ENCODE measurements at places on chromosomes 11 and 22.

GRCh38 chr22:19766511-19767426, 6.2 kb downstream of the TBX1 start:
- peak; percentile 28 for ATAC-seq

- no peak for ATAC-seq
Observed at GRCh38 chr11:87046824-87047223, 9.1 kb downstream of the TMEM135 start.

GRCh38 chr11:132278801-132279574, 908.6 kb downstream of the NTM start:
- peak; percentile 36 for ATAC-seq

- no peak for ATAC-seq
Observed at GRCh38 chr11:119109843-119110242, 2.7 kb downstream of the C2CD2L start.

DNA sequence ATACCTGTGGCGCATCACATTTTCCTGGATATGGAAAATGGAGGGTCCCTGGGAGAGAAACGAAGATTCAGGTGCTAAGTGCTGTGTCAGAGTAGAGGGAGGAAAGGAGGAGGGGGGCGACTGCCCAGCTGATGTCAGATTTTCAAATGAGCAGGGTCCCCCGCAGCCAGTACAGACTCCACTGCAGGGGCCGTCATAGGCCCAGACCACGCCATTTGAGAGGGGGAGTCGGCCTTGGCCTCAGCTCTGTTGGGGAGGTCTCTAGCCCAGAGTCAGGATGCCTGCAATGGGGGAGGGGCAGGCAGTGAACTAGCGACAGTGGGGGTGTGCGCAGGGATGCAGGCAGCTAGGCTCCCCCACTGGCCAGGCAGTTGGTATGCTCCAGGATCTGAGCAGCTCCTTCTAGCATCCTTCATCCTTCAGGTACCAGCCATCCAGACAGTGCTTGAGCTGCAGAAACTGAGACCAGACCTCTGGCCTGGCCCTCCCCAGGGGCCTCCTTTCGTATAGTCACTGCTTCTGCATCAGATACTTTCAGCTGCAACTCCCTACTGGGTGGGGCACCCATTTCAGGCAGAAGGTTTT, at the start of the genes BSCL2 and GNG3:
Gene BSCL2, minus strand, starts transcription at position 148 of the 585 bp plus-strand sequence. CDS start 229 bp downstream, outside the sequence.
Gene GNG3, plus strand, starts transcription at position 400 of the 585 bp plus-strand sequence. CDS start 620 bp downstream, outside the sequence.
- ATAC-seq, result no peak

DNA sequence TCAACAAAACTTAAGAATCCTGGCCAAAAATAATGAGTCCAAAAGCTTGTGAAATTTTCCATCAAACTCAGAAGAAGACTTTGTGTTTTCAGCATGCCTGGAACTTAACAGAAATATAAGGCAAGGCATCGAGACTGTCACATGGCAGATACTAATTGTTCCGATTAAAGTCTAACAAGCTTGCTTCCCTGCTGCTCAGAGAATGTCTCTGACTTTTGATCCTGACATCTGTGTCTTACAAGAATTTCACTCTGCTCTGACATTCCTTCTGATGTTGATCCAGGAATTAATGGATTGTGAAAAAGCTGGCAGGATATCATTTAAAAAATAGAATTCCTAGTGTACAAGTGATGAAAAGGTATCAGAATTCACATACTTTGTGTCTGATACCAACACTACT, 170.2 kb downstream of the DCDC1 start:
- no peak for ATAC-seq

DNA sequence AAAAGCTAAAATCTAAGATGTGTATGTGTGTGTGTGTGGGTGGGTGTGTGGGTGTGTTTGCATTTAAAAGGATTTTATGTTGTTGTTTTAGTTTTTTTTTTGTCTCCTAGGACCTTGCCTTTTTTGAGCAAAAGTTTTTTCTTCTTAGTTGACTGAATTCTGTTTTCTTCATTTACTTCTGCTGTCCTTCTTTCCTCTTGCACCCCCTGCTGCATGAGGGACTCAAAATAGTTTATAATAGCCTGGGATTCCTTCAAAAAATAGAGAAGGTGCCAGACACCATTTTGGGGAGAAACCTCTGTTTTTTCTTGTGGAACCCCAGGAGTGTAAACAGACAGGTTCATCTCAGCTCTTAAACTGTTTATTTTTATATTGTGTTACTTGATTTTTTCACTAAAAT, 817.7 kb downstream of the TBC1D22A start:
- no peak for ATAC-seq

DNA sequence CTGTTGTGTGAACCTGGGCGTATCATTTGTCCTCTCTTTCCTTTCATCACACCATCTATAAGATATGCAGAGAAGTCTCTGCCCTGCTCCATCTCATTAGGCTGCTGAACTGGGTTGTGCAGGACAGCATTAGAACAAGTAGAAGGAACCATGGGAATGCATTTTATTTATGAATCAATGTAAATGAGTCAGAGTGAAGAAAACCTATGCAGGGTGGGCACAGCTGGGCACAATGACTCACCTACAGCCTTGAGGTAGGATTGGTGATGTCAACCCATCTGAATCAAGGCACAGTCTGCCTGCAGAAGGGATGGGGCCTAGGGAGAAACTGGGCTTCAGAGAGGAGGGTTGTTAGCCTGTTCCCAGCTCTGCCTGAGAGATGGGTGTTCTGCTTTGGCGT, 123.4 kb downstream of the CSNK2A3 start:
- ATAC-seq, result no peak

DNA sequence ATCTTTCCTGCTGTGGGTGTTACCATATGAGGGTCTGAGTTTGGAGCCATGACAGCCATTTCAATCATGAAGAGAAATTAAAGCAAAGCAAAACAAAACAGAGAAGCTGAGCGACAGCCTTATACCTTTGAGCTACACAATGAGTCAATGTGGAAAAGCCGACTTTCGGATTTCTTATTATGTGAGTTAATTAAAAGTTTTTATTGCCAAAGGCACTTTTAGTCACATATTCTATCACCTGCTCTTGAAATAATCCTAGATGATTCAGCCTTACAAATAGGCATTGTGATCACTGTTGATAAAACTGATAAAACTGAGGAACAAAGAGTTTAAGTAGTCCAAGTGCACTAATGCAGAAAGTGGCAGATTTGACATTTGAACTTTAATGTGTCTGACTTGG, 381.9 kb upstream of the TENM4 start:
- no peak for ATAC-seq

GRCh38 chr11:1148752-1149180, 9.0 kb upstream of the MUC5AC start:
- ATAC-seq, result no peak

GRCh38 chr22:39617970-39618757, 47.6 kb downstream of the CACNA1I start:
- ATAC-seq, result no peak

- ATAC-seq, result no peak
Observed at GRCh38 chr11:10942620-10943019, 84.8 kb upstream of the ZBED5 start.

DNA sequence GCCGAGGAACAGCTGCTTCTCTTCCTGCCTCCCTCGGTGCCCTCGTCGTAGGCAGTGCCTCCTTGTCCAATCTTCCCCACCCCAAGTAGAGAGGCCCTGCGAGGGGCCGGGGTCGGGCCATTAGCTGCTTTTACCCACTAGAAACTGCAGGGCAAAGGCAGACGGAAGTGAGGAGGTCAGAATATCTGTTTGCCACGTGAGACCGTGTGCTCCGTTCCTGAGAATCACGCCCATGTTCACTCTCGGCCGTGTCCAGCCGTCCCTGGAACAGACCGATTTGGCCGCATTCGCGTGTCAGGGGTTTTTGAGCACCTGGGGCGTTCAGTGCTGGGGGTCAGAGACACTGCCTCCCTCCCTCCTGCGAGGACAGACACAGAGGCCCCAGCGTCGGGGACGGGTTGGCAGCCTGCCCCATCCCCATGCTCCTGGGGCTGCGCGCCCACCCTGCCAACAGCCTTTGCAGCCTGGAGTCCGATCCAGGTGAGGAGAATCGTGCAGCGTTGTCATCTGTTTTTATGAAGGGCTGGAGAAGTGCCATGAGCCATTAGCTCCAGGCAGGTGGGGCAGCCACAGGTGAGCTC, 982.2 kb downstream of the BRD1 start:
- no peak for ATAC-seq

GRCh38 chr22:28771195-28771791, 1.2 kb upstream of the CCDC117 start:
- no peak for ATAC-seq

- peak; percentile 88 for ATAC-seq
Observed at GRCh38 chr11:64331569-64332371, 8.2 kb upstream of the CCDC88B start.

GRCh38 chr11:120337355-120338106, 1.3 kb downstream of the ARHGEF12 start:
- peak; percentile 25 for ATAC-seq

- no peak for ATAC-seq
Observed at GRCh38 chr22:19567157-19568009, 43.2 kb upstream of the CLDN5 start.

GRCh38 chr11:68312117-68312779, at the start of gene LRP5:
Gene LRP5 (plus strand): TSS chr11:68312591. CDS start chr11:68312715, 124 bp downstream.
- ATAC-seq, result peak; percentile 9

DNA sequence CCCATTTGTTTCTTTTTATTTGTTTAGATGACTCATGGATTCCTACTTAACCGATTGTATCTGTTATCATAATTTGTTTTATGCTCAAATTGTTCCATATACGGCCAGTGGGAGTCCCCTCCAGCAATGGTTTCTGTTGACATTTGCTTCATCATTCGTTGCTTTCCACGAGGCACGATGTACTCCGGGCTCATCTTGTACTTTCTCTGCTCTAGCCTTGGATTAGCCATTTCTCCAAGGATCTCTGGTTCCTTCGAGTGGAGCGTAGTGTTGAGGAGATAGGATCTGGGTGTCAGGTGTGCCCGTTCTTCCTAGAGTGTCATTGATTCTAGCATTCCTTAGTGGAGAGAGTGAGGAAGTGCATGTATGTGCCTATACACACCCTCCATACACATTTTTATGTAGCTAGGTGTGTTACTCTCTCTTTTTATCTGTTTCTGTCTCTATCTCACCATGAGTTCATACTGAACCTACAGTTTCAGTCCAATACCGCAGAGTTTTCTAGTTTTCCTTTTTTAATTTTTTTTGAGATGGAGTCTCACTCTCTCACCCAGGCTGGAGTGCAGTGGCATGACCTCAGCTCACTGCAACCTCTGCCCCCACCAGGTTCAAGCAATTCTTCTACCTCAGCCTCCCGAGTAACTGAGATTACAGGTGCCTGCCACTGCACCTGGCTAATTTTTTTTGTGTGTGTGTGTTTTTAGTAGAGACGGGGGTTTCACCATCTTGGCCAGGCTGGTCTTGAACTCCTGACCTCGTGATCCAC, 31.4 kb downstream of the TECTA start:
- no peak for ATAC-seq

DNA sequence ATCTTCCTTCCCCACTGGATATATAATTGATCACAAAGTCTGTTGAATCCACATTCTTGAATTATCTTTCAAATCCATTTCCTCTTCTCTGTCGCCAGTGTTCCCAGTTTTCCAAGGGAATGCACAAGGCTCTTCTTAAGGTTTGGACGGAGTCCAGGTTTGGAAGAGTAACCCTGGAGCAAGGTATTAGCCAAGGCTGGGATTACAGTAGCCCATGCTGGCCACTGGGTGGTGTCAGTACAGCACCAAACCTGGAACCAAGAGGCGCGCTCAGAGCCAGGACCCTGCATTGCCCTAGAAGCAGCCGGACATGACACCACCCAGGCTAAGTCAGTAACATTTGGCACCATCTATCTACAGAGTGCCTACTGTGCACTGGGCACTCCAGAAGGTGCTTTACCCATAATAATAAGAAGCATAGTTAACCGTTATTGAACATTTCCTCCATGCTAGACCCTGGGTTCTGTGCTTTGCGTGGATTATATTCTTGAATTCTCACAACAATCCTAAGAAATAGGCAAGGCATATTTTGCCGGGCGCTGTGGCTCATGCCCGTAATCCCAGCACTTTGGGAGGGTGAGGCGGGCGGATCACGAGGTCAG, 48.0 kb upstream of the CLPB start:
- peak; percentile 100 for ATAC-seq

GRCh38 chr11:133906241-133906640, 50.5 kb downstream of the IGSF9B start:
- ATAC-seq, result no peak

DNA sequence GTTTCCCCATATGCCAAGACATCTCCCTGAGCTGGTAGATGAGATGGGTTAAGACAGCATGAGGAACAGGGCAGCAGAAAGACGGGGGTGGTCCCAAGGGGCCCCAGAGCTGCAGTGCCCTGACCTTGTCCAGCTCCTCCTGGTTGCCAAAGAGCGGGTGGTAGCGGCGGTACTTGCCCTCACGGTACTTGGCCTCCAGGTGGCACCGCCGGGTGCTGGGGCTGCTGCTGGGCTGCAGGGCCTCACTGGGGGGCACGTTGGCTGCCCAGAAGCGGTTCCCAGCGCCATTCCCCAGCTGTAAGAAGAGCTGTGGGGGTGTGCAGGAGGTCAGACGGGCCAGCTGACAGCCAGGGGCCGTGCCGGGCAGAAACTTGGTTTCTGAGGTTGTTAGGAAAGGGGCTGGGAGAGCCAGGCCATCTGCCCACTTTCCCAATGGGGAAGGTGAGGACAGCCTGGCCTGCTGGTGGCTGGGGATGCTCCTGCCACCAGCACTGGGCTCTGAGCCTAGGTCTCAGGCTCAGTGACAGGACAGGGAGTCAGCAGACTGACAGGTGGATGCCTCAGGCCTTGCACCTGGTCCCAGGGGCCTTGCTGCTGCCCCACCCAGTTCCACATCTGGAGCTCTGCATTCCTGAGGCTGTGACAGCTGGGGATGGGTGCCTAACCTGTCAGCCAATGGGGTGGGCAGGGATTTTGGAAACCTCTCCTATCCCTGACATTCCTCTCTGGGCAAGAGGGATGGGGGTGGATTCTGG, 30.0 kb upstream of the PDE2A start:
- no peak for ATAC-seq

GRCh38 chr11:61554172-61554988, 26.5 kb downstream of the SYT7 start:
- ATAC-seq, result no peak

- ATAC-seq, result peak; percentile 13
Observed at GRCh38 chr11:117387992-117388755, 60.5 kb downstream of the CEP164 start.

DNA sequence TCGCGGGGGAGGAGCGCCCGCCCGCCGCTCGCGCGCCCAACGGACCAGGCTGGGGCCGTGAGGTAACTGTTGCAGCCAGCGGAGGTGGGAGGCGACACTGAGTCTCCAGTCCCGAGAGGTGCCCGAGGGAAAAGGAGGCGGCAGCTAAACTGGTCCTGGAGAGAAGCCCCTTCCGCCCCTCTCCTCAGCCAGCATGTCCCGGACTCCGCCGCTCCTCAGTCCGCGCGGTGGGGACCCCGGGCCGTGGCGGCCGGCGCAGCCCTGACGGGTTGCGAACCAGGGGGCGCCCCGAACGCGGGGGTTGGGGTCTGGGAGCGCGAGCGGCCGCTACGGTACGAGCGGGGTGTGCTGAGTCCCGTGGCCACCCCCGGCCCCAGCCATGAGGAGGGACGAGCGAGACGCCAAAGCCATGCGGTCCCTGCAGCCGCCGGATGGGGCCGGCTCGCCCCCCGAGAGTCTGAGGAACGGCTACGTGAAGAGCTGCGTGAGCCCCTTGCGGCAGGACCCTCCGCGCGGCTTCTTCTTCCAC, at the start of gene PDE3B:
Gene PDE3B, plus strand, starts transcription at position 108 of the 529 bp plus-strand sequence. Its CDS starts 272 bp downstream, at position 380.
- peak; percentile 81 for ATAC-seq

Data from SK-N-SH treated with all-trans-retinoic acid at 6 μM for 48 hours (cell line).